Right kidney (tissue), 9 donors: ENCODE measurements at places on chromosomes 1 and 21.

DNA sequence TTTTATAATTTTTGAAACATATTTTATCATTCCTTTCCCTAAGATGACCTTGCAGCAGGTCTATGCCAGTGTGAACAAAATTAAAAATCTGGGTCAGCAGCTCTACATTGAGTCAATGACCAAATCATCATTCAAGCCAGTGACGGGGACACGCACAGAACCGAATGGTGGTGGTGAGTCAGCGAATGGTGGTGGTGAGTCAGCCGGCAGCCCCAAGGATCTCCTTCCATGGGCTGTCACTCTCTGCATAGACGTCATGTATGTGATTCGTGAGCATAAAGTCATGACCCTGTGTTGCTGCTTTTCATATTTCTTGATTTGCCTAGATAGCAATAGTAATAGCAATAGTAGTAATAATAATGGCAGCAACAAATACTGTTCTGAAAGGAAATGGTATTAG, 26.3 kb downstream of the PER3 start:
- no peak for DNase-seq

GRCh38 chr21:33418691-33419090, 15.5 kb downstream of the IFNGR2 start:
- DNase-seq, result no peak

- no peak for DNase-seq
Observed at GRCh38 chr1:171919891-171920887, 78.9 kb downstream of the DNM3 start.

GRCh38 chr1:99992044-99992722, 22.4 kb downstream of the SLC35A3 start:
- no peak for DNase-seq

- DNase-seq, result no peak
Observed at GRCh38 chr1:5493851-5494311, 498.3 kb downstream of the NPHP4 start.

DNA sequence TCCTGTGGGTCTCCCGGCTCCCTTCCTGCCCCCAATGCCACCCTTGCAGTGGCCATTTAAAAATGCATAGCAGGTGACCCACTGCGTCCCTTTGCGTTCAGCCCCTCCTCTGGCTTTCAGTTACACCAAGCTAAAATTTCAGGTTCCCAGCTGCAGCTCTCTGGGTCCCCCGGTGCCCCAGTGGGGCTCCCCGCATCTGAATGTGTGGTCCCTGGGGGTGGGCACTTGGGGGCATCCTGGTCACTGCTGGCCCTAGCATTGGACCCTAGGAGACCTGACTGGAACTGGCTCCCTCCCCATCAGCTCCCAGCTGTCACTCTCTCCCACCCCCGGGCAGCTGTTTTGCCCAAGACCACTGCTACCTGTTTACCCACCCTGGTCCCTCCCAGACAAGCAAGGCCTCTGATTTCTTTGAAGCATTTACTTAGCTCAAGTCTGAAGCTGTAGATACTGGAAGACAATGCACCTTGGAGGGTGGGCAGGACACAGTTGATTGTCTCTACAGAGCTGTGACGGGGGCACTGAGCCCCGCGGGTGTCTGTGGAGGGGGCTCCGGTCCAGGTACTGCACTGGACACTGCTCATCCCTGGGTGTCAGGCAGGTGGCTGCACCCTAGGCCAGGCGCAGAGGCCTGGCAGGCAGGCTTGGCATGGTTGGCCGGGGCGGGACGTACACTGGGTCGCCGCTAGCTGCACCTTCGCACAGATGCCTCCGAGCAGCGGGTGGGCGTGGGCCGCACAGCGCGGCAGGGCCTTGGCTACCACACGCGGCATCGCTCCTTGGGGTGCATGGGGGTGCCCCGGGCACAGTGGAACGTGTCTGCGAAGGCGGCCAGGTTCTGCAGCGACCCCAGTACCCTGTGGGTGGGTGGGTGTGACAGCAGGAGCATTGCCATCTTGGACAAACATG, 3.9 kb downstream of the PRXL2B start:
- DNase-seq, result no peak

DNA sequence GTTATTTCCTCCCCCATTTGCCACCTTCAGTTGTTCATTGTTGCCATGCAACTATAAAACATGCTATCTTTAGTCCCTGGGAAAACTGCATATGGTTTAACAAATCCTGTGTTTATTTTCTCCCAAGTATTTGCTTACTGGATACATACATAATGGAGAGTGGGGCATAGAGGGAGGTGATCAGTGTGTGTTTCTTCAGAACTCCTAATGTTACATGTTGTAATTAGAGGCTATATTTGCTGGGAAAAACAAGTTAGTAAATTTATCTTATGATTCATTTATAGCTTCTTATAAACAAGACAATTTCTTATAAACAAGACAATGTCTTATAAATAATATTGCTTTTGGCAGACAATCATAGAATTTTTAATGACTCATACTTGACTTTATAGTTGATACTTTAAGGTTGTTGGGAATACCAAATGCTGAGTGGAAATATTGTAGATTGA, 7.3 kb upstream of the GIPC2 start:
- no peak for DNase-seq

GRCh38 chr1:38776466-38777065, 83.0 kb downstream of the RRAGC start:
- no peak for DNase-seq

GRCh38 chr1:209172286-209172685, 411.2 kb upstream of the CAMK1G start:
- no peak for DNase-seq

DNA sequence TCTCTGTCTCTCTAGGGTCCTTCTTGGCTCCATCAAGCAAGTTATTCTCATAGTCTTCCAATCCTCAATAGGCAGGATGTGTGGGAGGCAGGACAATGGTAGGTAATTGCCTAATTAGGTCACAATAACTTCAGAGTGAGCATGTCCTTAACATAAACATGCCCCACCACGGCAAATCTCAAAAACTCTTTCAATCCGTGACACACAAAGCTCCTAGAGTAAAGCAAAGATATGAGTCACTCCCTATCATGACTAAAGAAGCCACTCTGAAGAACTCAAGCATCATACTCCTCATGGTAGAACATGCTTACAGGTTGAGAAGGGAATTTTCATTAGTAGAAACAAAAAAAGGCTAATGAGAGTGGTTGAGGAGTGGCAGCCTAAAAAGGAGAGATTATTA, 4.9 kb downstream of the HAO2 start:
- no peak for DNase-seq

GRCh38 chr1:201591981-201592380, 53.1 kb downstream of the NAV1 start:
- no peak for DNase-seq

DNA sequence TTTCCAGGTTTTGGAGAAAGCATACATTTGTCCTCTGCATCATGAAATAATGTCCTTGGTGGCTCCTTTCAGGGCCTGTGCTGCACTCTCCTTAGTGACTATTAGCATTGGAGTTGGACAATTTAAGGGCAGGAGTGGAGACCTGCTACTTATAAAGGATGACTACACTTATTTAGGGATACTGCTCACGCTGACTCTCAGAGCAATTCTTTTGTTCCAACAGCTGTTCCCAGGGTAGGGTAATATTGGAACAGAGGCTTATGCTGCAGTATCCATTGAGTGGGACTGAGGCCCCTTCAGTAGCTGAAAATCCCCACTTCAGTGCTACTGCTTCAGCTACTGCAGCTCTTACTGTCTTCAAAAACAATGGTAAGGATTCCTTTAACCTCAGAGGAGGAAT, 84.6 kb downstream of the GPR88 start:
- DNase-seq, result no peak

- peak; percentile 49 for DNase-seq
Observed at GRCh38 chr1:205495237-205495823, 9.1 kb upstream of the CDK18 start.

GRCh38 chr1:58013237-58013636, 533.3 kb downstream of the OMA1 start:
- DNase-seq, result no peak

- DNase-seq, result no peak
Observed at GRCh38 chr1:100134872-100135271, 1.9 kb downstream of the TRMT13 start.

- DNase-seq, result peak; percentile 69
Observed at GRCh38 chr1:165235777-165236291, 120.7 kb downstream of the LMX1A start.

DNA sequence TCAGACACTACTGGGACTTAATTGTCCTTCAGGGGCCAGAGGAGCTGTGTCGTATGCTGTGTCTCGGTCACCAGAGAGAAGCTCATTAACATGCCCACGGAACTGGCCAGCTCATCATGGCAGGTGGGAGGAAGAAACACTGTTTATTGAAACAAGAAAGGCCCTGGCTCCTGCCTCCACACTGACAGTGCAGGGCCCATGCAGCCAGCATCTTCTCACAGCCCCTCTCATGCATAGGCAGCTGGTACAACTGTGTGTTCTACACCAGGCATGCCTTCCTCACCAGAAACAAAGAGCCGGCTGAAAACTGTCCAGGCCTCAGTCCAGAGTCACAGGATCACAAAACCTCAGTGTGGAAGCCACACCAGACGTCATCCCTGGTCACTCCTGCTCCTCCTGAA, 106.0 kb downstream of the UBE2U start:
- no peak for DNase-seq

DNA sequence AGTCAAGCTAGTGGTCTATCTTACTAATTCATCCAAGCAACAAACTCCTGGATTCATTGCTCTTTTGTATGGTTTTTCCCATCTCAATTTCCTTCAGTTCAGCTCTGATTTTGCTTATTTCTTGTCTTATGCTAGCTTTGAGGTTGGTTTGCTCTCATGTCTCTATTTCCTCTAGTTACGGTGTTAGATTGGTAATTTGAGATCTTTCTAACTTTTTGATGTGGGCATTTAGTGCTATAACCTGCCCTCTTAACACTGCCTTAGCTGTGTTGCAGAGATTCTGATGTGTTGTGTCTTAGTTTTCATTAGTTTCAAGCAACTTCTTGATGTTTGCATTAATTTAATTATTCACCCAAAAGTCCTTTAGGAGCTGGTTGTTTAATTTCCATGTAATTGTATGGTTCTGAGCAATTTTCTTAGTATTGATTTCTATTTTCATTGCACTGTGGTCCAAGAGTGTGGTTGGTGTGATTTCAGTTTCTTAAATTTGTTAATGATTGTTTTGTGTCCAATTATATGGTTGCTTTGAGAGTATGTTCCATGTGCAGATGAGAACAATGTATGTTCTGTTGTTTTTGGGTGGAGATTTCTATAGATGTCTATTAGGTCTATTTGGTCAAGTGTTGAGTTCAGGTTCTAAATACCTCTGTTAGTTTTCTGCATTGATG, 154.6 kb downstream of the PLPPR5 start:
- DNase-seq, result no peak

DNA sequence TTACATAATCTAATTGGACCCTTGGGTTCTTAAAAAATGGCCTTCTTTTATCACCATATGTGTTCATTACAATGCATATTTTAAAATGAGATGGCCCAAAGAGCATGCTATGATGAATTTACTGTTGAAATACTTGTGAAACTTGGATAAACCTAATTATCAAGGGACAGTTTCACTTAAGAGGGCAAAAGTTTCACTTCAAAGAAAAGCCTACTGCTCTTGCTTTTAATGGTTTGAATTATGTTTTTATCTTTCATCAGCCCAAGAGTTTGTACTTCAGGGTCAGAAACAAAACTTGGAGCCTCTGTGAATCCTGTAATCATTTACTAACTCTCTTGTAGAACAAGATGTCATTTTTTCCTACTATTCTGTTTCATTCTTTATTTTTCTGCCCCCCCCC, 32.3 kb downstream of the POU2F1 start:
- no peak for DNase-seq

GRCh38 chr1:41109310-41110197, 88.0 kb upstream of the SLFNL1 start:
- peak; percentile 5 for DNase-seq

DNA sequence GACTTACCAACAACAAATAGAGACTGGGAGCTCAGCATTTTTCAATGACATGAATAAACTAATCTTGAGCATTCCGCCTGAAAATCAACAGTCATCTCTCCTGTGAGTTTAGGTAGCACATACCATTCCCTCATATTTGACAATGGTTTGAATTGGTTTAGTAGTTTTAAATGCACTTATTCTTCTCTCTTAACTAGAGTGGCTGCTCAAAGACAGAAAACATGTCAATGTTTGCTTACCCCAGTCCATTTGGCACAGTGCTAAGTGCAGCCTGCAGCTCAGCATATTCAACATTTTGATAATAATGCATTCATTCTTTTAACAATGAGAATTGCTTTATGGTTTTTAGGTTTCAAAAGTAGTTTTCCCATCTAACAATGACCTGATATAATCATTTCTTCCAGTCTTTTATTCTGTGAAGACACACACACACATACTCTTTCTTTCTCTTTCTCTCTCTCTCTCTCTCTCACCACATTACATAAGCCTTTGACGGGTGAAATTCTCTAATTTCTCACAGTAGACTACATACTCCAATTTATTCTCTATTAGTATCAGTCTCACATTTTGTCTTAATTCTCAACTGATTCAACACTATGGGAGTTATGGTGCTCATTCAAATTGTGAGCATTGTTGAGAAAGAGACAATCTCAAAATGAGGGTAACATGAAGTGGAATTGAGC, 432.3 kb downstream of the LRRIQ3 start:
- no peak for DNase-seq

- DNase-seq, result no peak
Observed at GRCh38 chr1:207088701-207089626, at the start of gene C4BPB. Gene C4BPB, plus strand, starts transcription at chr1:207088860. Its CDS starts 672 bp downstream, at chr1:207089532.

DNA sequence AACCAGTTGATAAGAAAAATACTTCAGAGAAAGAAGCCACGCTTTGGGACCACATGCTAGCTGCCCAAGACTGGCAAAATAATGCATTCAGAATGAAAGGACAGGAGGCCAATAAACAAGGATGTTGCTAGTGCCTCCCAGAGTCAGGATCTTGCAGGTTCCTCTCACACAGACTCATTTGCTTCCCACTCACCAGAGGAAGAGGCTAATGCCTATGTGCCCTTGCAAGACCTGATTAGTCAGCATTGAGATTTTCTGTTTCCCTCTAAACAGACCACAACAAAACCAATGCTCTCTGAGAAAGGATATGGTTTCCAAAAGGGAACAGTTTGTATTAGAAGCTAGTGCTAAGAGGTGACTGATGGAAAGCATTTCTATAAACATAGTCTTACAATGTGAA, 85.7 kb downstream of the NRDC start:
- DNase-seq, result no peak

- no peak for DNase-seq
Observed at GRCh38 chr21:15227919-15228318, 163.1 kb upstream of the NRIP1 start.
